Stimulated activated CD4-positive, alpha-beta T cell treated with anti-CD3 and anti-CD28 coated beads, Interleukin-15, amount 100 ng/mL, for 48 hours (primary cell): ENCODE measurements at places on chromosomes 2 and 18.

GRCh38 chr18:49924293-49924983, 111.1 kb upstream of the ACAA2 start:
- DNase-seq, result no peak

DNA sequence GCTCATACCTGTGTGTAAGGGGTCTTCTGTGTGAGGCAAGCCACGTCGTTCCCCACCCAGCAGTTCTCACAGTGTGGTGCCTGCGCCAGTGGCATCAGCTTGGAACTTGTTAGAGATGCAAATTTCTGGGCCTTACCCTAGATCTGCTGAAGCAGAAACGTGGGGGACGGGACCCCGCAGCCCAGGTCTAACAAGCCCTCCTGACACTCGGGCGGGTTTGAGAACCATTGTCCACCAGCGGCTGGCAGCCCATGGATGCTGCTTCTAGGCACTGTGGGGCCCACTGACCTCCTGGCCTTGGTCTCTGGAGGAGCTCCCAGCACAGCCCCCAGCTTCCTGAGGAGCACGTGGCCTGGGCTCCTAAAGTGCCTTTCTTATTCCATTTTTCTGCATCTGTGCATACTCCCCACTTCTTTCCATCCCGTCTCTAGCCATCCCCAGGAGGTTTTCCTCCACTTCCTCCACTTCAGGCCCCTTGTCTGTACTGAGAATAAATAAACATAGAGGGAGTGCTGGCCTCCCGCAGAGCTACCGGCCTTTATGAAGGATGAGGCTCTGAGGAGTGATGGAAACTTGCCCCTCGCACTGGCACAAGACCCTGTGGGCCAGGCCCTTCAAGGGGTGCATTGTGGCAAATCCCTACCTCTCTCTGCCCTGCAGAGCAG, 94.3 kb downstream of the GALR1 start:
- DNase-seq, result no peak

- DNase-seq, result no peak
Observed at GRCh38 chr2:49261781-49262180, 107.5 kb upstream of the FSHR start.

- no peak for DNase-seq
Observed at GRCh38 chr2:40579247-40579646, 127.4 kb upstream of the SLC8A1 start.

DNA sequence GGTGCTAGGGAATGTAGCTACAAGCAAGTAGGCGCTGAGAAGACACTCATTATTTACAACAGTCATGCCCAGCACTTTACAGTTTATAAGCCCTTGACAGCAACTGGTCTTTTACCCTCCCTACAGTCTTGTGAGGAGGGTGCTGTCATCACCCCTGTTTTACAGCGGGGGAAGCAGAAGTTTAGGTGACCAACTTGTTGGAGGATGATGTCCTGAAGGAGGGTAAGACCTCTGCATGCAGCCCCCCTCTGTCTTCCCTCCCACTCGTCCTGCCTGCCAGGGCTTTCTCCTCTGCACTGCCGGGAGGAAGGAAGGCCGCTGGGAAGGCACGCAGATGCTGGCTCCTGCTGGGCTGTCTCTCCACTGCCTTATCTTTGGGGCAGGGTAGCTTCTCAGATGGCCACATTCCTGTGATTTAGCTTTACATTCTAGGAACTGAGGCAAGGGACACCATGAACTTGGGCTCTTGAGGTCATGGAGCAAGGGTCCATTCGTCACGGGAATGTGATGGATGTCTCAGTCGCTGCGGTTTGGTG, 972 bp downstream of the IL1R1 start:
- no peak for DNase-seq

- DNase-seq, result no peak
Observed at GRCh38 chr2:32688541-32688940, 60.7 kb downstream of the TTC27 start.

DNA sequence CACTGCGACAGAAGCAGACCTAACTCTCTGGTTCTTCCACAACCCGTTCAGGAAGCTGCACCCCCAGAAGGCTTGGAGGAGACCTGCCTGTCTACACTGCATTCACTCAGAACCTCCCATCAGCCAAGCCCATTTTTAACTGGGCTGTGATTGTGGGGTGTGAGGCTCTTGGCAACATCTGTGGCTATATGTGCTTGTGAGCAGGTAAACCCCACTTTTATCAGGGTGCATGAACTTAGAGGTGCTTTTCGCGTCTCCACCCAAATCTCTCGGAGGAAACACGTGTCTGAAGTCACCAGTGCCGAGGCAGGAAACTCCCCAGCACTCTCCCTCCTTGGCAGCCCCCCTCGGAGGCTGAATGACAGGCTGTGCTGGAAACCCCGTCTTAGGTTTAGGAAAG, 158.2 kb upstream of the SALL3 start:
- no peak for DNase-seq

GRCh38 chr2:42013409-42013808, 34.4 kb upstream of the PKDCC start:
- DNase-seq, result no peak

- DNase-seq, result no peak
Observed at GRCh38 chr2:241129086-241129871, 20.0 kb downstream of the PASK start.

- DNase-seq, result peak; percentile 6
Observed at GRCh38 chr2:100919316-100919715, 82.8 kb upstream of the RPL31 start.

DNA sequence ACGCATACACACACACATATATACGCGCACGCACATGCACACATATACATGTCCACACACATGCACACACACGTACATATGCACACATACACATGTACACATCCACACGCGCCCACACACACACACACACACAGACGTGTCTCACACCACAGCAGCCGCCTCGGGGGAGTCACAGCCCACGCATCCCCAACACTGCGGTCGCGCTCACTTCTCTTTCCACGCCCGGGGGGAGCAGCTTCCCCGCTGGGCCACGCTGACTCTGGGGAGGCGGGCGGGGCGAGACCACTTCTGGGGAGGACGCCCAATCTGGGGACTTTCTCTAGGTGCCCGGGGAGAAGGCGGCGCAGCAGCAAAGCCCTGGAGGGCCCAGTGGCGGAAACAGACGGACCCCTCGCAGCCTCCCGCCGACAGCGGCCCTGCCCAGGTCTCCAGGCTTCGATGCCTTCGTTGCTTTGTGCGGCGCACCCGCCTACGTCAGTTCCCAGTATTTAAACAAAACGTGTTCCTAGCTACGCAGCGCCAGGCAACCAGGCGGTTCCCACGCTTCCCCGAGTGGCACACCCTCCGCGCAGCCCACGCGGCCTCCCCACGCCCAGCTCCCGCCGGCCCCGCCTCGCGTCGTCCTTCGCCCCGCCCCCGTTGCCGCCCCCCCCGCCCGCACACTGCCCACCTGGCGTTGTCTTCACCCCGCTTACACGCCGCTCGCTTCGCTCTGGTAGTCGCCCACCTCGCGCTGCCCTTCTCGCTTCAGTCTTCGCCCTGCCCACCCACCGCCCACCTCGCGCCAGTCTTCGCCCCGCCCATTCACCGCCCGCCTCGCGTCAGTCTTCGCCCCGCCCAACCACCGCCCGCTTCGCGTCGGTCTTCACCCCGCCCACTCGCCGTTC, 810 bp upstream of the RBFA start:
- DNase-seq, result no peak

GRCh38 chr2:157898591-157898996, 22.5 kb upstream of the ACVR1 start:
- peak; percentile 69 for DNase-seq
